ENCODE measurements at places on chromosomes 12 and 14.
A peak's percentile ranks its signal among the peaks of the same experiment; 100 is the strongest.

DNA sequence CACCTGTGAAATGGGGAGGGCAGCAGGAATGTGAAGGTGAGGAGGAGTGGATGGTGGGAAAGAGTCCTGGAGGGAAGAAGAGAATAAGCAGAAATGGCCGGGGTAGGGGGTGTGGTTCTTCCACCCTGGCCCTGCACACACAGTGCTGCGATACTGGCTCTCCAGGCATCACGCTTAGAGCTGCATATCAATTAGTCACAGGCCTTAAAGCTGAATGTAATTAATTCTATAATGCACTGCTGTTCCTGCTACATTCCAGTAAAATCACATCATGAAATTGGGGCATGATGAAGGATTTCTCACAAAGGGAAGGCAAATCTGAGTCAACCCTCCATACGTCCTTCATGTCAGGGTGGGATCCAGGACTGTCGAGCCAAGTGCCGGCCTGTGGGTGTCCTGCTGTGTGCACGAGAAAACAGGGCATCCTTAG is 566.1 kb downstream of the BCL11B start:
- DNase-seq = no peak

GRCh38 chr12:69563166-69563762 is 22.0 kb upstream of the CCT2 start:
- no peak for DNase-seq

DNA sequence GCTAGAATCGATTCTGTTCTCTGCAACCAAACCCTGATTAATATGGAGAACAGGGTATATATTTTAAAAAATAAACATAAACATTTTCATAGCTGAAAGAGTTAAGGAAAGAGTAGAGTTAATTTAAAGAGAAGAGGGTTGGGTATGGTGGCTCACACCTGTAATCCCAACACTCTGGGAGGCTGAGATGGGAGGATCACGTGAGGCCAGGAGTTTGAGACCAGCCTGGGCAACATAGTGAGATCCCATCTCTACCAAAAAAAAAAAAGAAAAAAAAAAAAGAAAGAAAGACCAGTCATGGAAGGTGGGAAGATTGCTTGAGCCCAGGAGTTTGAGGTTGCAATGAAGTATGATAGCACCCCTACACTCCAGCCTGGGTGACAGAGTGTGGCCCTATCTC is 25.5 kb downstream of the GTSF1 start:
- no peak for DNase-seq

- DNase-seq = no peak
Measured at GRCh38 chr12:45912774-45913173, 77.6 kb downstream of the SCAF11 start.

- no peak for DNase-seq
Measured at GRCh38 chr12:68370006-68370590, 37.9 kb upstream of the MDM1 start.

DNA sequence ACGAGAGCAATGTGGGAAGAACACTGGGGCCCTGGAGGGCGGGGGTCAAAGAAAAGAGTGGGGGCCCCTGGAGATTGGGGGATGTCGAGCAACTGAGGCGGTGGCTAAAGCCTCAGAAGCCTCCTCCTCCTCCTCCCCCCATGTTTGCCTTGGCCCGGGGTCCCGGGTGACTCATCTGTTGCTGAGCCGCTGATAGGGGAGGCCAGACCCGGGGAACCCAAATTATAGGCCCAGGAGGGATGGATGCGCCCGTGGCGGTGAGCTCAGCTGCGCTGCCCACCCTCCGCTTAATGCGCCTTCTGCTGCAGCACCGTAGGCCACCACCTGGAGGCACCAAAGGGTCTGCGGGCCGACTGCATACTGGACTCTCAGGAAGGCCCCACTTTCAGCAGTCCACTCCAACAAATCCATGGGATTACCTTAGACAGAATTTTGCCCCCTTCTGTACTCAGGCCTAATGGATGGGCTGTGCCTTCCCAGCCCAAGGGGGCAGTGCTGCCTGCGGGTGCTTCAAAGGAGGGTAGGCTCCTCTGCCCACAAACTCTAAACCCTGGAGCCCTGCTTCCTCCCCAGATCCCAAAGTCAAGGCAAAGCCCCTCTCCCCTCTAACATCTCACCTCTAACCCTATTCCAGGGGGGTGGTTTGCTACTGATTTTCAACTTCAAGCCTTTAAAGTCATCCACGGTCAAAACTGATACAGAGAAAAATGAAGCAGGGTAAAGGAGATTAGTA is 2.6 kb upstream of the WNT10B start:
- DNase-seq = peak; percentile 70

DNA sequence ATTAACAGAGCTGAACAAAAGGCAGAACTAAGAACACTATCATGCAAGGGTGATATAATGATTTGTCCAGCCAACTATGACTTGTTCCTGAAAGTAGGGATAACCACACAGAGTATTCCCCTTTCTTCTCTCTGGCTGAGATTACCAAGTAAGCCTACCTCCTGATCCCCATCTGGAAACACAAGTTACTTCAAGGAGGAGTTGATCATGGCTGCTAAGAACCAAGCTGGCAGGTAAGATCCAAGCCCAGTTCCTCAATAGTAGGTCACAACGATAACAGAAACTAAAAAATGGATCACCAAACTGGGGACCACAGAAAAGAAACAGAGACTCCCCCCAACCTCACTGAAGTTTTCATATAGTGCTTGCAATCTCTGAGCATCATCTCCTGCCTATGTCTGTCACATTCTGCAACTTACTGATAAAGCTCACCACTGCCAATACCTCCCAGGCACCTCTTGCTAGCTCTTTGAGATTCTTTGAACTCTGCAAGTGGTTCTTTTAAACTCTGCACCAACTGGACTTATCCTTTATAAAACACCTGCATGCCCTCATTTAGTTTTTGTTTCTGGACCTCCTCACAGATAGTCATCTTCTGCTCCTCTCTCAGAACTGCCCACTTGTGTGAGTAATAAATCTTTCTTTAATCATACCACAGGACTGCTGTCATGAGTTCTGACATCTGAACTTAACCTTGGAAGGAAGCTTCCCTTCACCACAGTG is 76.6 kb downstream of the LRP6 start:
- DNase-seq = no peak
